Activated T-cell treated with anti-CD3 and anti-CD28 coated beads for 48 hours (primary cell): ENCODE measurements at places on chromosomes 3 and 15.

- no peak for DNase-seq
Observed at GRCh38 chr3:195307711-195308110, 36.8 kb upstream of the XXYLT1 start.

DNA sequence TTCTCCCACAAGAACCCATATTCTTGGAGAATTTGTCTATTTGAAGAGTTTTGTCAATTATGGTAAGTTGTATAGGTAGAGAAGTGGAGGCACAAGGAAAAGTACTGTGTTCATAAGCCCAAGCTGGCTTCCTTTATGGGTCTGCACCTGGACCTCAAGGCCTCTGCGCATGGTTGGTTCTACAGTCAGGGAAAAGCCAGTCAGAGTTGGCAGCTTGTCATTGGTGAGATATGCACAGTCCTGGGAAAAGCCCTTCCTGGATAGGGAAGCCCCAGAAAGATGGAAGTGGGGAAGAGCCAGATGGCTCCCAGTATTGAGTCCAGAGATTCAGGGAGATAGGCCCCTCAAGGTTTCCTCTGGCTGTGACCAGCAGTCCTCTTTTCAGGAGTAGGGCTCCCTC, 15.8 kb downstream of the BOC start:
- no peak for DNase-seq

DNA sequence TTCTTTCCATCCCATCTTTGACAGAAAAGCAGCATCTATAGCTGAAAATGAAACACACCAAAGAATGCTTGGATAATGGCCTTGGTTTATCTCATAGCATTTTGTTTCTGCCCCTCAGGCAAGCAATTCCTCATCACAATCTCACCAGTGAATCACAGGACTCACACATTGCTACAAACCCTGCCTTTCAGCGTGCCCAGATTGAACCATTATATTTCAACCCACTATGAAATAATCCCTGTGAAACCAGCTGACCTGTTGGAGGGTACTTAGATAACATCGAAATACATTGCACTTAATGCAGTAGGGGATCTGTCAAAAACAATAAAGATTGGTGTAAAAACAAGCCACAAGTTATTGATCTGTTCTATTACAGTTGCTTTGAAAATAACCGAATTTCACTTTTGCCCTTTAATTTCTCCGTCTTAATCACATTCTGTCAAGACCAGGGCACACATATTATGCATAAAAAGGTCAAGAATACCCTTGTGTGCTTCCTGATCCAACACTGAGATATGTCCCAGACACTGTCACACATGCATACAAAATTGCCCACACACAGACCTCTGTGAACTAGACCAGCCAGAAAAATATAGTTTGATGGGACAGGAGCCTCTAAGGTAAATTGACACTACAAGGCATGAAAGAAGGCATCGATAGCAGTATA, 839.8 kb downstream of the NTRK3 start:
- no peak for DNase-seq

GRCh38 chr3:20055020-20055775, 15.0 kb downstream of the KAT2B start:
- DNase-seq: peak; percentile 23

- DNase-seq: no peak
Observed at GRCh38 chr3:71191031-71191482, 392.5 kb downstream of the FOXP1 start.

DNA sequence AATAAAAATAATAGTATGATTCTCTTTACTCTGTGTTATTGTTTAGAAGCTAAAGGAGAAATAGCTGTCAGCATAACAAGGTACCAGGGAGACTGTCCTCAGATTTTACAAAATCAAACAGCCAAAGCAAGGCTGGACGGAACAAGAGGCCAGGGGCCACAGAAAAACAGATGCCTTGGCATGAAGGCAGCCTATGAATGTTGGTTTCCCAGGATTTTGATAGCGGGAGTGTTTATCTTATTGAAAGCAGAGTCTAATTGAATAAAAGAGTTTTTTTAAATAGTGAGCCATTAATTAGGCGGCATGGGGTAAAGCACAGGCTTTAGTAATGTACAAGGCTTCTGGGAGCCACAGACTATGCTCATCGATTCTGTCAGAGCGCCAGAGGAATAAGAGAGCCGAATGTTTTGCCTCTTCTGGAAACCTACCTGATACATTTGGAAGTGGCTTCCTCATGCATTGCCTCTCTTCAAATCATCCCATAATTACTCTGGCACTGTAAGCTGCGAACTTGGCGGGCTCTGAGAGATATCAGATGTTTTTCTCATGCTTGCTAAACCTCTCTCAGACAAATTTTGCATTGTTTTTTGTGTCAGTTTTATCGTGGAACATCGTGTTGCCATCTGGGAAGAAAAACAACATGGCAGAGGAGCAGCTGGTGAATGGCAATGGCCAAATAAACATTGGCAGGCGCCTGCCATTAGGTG, 30.4 kb upstream of the TMCO5A start:
- DNase-seq: no peak

GRCh38 chr3:61634678-61635077, 73.3 kb downstream of the PTPRG start:
- DNase-seq: no peak

DNA sequence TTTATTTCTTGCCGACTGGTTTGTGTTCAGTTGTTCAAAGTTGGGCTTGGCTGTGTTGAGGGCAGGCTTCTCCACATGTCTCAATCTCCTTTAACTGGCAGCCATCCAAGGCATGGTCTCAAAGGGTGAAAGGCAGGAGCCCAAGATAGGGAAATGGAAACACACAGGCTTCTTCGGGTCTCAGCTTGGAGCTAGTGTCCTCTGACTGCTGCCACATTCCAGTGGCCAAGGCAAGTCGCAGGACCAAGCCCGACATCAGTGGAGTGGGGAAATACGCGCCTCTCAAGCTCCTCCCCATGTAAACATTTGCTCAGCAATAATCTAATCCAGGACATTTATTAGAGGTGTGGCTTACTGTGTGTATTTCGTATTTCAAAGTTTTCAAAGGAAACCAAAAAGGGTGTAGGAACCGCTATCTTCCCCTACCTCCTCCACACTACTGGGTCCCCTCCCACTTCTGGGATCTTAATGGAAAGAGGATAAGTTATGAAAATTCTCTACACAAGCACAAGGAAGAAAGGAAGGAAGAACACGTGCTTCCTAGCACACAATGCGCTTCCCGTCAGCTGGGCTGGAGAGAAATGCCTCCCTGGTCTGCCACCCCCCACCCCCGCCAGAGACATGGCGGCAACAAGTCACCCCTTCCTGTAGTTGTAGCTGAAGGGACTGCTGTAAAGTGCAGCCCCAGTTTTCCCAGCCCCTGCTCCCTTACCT, 181.7 kb downstream of the FAM43A start:
- no peak for DNase-seq

DNA sequence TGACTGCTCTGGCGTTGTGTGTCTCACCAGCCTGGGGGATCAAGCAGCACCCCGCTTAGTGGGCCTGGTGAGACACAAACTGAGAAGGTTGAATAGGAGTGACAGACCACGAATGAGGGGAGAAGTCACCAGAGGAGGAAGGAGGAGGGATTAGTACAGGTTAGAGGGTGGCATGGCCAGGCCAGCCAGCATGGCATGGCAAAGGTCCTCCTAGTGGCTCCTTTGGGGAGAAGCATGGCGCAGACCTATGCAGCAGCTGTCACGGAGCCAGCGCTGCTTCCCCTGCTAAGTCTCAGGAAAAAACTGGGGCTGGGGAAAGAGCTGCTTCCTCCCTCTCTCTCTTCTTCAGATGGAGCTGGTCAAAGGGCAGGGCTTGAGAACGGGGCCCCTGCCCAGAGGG, 48.6 kb downstream of the ZDHHC3 start:
- no peak for DNase-seq

DNA sequence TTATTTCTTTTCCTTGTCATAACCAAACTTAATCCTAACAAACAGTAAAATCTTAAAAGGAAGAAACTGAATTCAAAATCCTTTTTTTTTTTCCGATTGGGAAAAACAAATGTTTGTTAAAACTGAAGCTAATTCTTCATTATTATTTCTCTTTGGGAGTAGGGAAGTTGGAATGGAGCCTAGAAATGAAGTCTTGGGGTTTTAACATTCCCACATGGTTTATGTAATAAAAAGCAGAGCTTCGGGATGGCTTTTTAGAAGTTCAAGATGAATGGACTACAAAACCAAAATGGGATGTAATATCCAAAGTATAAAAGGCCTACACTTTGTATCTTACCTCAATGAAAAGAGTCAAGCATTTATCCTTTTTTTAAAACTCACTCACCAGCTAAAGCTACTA, 189.0 kb upstream of the TMC3 start:
- no peak for DNase-seq

DNA sequence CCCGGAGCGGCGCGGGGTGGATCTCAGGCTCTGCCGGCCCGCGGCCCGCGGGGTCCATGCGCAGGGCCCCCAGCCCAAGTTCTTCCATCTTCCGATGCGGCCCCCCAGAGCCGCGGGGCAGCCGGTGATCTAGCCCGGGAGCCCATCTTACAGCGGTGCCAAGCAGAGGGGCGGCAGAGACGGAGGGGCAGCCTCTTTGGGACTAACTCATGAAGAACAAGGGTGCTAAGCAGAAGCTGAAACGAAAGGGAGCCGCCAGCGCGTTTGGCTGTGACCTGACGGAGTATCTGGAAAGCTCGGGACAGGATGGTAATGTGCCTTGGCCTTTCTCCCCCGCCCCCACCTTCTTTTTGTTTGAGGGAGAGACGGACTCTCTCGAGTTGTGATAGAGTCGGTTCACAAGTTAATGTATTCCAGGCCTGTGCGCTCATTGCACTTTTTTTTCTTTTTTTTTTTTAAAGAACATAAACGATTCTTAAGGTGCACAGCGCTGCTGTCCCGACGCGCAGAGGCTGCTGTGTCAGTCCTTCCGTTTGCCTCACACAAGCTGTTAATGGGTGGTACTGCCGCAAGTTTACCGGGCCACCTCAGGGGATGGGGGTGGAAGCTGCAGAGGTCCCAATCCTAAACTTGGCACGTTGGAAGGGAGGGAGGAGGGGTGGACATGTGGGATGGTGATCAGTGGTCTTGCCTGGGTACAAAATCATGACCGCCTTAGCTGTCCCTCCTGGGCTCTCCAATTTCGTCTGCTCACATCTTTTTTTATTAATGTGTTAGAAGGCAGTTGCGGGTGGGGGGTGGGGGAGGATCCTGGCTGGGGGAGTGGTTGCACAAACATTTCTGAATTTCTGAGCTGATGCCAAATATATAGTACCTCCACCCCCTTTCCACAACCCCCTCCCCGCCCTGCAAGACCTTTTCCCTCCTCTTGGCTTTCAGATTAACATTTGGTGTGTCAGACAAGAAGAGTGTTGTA, 801 bp downstream of the ARHGAP31 start:
- DNase-seq: peak; percentile 31

GRCh38 chr15:70362886-70363285, 265.2 kb upstream of the TLE3 start:
- DNase-seq: no peak

DNA sequence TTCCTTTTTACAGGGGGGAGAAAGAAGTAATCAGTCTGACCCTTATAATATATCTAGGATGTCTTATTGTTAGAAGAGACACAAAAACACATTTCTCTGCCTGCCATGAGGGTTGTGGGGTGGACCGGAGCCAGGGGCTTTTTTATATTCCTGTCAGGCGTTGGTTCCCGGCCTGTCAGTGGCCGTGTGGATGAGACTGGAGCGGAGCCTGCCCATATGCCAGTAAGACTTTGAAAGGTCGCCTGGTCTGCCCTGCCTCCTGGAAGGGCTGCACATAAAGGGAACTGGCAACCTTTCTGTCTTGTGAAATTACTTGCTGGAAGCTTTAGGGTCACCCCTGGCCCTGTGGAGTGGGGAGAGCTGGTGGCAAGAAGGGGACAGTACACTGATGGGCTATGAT, 34.7 kb downstream of the MAP3K13 start:
- DNase-seq: no peak

DNA sequence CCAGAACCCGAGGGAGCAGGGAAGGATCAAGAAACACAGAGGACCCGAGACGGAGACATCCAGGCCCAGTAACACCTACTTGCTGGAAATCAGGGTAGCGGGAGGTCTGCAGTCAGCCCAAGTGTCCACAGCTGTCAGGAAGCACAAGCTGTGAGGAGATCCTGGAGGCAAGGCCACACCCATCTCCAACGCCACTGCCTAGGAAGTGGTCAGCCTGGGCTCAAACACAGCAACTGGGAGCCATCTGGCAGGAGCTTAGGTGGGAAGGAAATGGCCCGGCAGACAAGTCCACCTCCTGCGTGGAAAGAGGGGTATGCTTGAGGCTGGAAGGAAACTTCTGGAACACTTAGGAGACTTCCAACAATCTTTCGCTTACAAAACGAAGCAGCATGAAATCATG, 407.1 kb downstream of the VPS13C start:
- no peak for DNase-seq

DNA sequence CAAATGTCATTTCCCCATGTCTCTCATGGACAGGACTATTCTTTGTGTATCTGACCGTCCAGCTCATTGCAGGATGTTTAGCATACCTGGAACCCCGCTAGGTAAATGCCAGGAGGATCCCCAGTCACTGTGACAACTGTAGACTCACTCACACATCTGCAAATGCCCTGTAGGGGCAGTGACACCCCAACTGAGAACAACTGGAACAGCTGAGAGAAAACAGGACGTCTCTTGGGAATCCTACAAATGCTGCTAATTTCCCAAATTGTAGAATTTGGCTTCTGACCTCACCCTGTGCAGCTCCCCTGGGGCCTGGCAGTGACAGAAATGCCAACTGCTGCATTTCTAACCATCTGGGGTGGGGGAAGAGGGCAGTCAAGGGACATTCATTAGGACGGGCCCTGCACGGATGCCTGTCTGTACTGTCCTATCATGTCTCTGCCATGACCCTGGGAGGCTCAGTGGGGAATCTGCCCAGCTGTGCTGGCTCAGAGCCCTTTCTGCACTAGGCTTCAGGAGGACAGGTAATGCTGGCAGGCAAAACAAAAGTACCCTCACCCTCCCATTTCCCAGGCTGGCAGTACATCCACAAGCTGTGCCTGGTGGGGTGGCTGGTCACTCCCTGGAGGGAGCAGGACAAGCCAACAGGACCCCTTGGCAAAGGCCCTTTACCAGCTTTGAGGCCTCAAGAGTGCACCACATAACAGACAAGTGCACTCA, 30.4 kb downstream of the RAB6B start:
- DNase-seq: no peak

DNA sequence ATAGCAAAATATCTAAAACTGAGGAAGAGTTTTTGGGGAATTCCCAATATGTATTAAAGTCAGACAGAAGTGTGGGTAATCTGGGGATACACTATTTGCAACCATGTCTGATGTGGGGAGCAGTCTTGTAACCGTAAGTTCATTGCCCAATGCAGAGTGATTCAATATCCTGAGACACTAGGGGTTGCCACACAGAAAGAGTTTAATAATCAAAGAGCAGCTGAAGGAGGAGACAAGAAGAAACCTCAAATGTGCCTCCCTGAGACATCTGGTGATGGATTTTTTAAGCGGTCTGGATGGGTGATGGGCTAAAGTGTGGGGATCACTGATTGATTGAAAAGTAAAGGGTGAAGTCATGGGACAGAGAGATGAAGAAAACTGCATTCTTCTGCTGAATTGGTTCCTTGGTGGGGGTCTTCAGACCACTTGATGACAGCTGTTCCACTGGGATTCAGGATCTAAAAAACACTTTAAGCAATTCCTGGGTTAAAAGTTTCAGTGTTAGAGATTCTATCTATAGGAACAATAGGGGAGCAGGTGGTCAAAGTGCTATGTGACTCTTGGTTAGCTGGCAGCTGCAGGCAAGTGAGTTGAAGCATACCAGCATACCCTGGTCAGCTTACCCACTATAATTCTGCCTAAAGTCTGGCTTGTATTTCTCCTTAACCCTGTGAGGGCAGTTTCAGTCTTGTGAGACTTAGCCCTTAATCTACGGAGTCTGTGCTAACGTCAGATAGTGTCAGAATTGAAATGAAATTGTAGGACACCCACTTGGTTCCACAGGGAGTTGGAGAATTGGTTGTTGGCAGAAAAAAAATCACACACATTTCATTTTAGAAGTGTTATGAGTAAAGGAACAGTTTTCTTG, 425.9 kb upstream of the TGFBR2 start:
- DNase-seq: no peak

- no peak for DNase-seq
Observed at GRCh38 chr3:27639271-27639670, 82.9 kb downstream of the EOMES start.
